Activated CD4-positive, alpha-beta T cell treated with anti-CD3 and anti-CD28 coated beads for 4 hours (primary cell): ENCODE measurements at places on chromosomes 4 and X.

- no peak for DNase-seq
These were observed 29.0 kb upstream of the GPM6B start for GRCh38 chrX:13845721-13846378.

- no peak for DNase-seq
These were observed 145.4 kb downstream of the CPEB2 start for GRCh38 chr4:15147714-15148113.

DNA sequence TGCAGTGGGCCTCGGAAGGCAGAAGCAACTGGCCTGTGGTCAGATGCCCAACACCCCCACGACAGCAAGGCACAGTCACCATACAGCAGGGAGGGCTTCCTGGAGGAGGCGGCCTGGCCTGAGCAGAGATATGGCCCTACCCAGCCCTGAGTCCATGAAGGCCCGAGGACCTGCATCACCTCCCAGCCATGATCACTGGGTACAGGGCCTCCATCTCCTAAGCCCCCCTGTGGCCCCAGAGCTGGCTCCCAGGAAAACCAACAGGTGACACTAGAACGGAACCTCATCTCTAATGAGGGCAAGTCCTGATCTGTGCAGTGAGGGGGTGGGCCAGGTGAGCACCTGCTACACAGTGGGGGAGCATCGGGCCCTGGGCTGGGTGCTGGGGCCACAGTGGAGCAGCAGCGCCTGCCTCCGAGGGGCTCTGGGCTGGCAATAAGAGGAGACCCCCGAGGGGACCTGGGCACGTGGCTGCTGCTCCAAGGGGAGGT lies 26.2 kb upstream of the MXD4 start:
- no peak for DNase-seq

- no peak for DNase-seq
These were observed 261.2 kb downstream of the GASK1B start for GRCh38 chr4:157911662-157912061.

- no peak for DNase-seq
These were observed 553.5 kb downstream of the TRAM1L1 start for GRCh38 chr4:116531870-116532269.

DNA sequence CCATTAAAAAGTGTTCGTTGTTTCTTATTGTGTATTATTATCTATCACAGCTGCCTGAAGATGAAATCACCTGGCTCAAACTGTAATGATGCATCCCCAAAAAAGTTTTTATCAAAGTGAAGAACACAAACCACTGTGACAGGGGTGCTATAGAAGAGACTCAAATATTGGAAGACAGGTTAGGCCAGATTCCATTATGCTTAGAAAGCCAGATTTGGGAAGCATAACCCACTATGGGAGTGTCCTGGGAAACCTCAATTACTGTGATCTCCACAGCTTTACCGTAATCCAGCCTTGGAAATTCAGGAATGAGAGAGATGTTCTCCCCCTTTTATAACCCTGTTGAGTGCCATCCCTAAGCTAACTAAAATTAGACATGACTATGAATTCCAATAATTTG lies 114.2 kb downstream of the NWD2 start:
- DNase-seq, result no peak

DNA sequence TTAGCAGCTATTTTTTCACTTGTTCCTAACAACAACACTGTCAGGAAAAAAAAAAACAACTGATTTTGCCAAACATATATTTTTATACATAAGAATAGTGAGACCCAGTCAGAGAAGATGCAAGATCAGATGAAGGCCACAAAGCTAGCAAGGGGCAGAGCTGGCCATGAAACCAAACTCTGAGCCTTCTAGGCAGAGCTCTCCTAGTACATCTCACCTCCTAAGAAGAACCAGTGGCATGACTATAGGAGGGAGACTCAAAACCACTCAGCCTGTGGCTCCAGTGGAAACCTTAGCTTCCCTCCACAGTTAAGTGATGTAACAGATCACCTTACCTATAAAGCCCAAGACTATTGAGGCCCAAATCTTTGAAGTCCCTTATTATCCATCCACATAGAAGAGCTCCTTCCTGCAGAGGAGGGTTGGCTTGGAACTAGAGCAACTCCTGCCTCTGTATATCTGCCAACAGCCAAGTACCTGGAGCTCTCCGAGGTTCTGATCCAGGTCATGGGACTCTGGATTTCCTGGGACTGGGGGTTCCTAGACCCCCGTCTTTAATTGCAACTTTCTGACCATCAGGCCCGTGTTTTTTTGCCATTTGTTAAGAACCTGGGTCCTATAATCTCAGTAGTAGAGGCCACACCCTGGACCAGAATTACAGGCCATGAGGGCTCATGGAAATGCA lies 136.5 kb downstream of the SH3KBP1 start:
- no peak for DNase-seq

DNA sequence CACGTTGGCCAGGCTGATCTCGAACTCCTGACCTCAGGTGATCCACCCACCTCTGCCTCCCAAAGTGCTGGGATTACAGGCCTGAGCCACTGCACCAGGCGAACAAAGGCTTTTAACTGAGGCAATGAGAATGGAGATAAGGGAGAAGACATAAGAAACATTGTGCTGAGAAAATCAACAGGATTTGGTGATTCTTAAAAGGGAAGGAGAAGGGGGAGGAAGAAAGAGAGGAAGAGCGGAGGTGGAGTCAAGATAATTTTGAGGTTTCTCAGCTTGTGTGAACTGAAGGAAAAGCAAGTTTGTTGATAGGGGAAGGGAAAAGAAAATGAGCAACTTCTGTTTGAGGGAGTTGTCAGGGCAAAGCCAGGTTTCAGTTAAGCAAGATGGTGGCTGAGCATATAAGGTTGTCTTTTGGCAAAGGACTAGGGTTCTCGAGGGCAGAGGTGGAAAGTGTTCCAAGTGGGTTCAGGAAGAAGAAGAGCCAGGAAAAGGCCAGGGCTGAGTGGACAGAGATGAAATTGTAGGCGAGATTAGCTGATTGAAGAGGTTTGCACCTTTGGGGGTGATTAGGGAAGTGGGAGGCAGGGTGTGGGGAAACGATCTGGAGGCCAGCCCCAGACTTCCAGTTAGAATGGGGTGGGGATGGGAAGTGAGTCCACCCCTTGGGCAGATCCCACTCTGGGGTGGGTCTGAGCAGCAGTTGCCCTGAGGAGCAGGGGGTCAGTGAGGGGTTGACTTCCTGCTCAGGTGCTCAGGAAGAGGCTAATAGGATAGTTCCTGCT lies 7.8 kb downstream of the DOCK11 start:
- no peak for DNase-seq

DNA sequence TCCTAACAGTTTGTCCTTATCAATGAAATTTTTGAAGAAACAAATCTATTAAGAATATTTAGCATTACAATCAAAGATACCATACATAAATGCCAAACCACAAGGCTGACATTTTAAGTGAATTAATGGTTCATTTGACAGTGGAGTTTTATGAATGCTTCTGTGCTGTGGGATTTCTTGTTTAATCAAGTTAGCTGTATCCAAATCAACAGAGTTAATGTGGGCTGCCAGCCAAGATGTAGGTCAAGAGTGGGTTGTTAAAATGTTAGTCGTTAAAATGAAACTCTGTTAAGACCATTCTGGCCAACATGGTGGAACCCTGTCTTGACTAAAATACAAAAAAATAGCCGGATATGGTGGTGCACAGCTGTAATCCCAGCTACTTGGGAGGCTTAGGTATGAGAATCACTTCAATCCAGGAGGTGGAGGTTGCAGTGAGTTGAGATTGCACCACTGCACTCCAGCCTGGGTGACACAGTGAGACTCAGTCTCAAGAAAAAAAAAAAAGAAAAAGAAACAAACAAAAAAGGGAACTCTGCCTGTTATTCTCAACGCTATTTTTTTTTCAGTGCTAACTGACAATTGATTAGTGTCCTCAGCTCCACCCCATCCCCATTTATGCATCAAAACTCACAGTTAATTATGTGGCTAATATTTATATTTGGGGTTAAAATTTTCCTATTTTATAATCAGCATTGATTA lies 20.2 kb downstream of the GPAT3 start:
- DNase-seq, result no peak

GRCh38 chr4:87745064-87745807 lies 54.1 kb upstream of the IBSP start:
- no peak for DNase-seq

- no peak for DNase-seq
These were observed 286.3 kb upstream of the UGT8 start for GRCh38 chr4:114312338-114312737.

GRCh38 chr4:8395504-8396296 lies 44.8 kb downstream of the ACOX3 start:
- DNase-seq, result no peak

DNA sequence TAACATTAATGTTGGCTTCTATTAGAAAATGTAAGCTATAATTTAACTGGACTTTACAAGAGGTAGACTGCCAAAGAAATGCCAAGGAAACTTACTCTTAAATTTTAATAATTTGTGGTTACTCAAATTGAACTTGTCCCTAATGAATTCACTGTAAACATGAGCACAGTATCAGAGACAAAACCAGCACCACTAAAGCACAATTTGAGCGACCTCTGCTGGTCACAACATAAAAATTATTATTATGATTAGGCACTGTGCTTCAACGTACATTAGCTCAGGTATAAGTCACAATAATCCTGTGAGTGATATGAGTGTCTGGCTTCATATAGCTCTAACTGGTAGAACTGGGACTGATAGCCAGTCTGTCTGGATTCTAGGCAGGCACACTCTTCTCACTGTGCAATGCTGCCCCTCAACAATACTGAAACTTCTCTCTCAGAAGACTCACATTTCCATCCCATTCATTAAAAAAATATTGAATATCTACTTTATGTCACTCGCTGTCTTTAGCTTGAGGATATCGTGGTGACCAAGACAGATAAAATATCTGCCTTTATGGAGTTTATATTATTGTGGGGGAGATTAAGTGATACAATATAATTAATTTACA lies 8.0 kb downstream of the NUDT6 start:
- DNase-seq, result no peak

DNA sequence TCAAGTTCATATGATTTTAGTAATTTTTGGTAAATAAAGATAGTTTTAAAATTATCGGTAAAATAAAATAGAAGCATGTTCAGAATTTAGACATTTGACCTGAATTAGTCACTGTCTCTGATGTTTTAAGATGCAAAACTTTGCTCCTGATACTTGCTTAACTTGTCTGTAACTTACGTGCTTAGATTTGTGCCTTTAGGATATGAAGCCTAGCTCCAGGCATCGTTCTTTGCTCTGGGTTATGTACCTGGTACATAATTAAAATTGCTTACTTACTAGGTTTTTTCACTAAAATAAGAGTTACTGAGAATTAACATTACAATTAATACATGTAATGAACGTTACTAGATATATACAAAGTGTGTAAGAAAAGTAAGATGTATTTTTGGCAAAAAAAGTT lies 24.9 kb upstream of the AADAT start:
- DNase-seq, result no peak

- no peak for DNase-seq
These were observed 159.5 kb downstream of the UGT8 start for GRCh38 chr4:114758066-114758465.

DNA sequence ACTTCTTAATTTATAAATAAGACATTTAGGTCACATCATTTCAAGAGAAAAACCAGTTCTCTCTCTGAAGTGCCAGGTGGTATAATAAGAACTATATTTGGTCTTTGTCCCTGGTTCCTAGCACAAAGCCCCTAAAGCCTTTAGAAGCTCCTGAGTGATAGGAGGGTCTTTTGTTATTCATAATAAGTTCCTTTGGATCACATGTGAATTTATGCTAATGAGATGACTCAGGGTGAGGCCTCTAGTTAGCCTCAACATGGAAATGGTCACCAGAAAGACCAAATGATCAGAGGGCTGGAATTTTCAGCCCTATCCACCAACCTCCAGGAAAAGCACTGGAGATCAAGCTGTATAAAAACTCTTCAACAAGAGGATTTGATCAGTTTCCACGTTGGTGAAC lies 68.1 kb upstream of the BLTP1 start:
- no peak for DNase-seq

DNA sequence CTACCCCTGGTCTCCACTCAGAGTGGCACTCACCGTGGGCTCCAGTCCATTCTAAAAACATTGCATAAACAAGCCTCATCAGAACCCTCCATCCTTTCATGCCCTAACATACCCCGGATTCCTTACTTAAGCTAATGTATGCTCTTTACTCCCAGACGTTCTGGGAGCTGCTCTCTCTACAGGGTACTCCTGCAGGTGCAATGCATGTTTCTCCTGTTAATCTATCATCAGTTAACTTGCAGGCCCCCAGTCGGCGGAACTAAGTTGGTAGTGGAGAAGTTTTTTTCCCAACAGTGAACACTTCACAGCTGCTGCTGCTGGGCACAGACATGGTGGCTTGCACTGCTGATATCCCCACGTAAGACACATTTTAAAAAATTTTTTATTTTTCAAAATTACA lies 161.6 kb upstream of the FAT1 start:
- no peak for DNase-seq

GRCh38 chr4:69697536-69698242 lies 44.6 kb upstream of the UGT2A1 start:
- no peak for DNase-seq

DNA sequence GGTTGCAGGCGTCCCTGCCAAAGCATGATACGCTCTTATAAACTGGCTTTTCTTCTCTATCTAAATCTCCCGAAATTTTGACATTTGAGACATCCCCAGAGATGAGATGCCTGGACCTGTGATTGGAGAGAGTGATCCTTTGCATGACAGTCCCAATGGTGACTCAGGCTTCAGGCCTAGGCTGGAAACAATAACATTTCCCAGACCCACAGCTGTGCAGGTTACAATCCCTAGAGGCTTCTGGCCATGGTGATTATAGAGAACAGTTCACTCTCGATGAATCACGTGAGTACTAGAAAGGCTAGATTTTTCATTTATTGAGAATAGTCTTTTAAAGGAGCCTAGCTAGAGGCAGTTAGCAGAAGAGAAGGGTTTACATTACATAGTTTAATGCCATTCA lies 75.9 kb downstream of the SPATA18 start:
- DNase-seq, result no peak

DNA sequence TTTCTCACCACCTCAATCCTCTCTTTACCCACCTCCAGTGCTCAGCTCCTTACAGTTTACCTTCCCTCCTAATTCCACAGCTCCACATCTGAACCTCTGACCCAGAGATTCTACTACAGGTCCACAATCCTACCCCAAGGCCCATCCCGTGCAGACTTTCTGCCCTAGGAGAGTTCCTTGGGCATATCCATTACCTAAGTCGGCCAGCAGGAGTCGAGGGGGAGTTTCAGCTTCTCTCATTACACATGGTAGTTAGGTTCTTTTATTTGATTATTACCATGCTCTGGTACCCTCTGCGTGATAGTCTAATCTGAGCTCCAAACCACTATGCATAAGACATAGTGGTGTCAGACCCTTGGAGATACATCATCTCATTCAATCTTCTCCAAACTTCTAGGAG lies 117.9 kb downstream of the SH3RF1 start:
- no peak for DNase-seq

DNA sequence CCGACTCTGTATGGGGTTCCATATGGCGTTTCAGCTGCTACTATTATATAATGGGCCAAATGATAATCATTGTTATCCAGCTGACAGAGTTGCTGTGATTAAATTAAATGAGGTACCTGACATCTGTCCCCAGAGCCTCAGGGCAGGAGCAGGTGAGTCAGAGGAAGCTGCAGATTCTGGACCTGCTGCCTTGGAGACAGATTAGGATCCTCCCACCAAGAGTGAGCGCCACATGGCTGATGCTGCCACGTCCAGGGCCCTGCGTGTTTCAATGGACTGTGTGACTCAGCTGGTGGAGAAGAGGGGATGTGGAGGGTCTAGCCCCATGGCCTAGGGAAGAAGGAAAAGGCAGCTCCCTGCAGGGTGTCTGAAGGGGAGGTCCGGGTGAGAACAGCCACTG lies 28.3 kb upstream of the UXT start:
- no peak for DNase-seq
